ENCODE measurements at places on chromosomes 13 and 19.

DNA sequence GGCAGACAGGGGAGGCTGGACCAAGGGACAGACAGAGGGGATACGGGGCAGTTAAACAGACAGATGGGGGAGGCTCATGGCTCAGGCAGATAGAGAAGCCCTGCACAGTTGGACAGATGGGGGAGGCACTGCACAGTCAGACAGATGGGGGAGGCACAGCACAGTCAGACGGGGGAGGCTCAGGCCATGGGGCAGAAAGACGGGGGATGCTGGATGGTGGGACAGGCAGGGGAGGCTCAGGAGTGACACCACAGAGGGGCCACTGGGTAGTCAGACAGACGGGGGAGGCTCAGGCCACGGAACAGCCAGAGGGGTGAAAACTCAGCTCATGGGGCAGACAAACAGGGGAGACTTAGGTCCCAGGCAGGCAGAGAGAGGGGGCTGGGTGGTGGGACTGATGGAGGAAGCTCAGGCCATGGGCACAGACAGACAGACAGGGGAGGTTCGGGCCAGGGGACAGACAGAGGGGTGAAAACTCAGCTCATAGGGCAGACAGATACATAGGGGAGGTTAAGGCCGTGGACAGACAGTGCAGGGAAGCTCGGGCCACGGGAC, 886 bp downstream of the MFSD12 start:
- DNase-seq: no peak

DNA sequence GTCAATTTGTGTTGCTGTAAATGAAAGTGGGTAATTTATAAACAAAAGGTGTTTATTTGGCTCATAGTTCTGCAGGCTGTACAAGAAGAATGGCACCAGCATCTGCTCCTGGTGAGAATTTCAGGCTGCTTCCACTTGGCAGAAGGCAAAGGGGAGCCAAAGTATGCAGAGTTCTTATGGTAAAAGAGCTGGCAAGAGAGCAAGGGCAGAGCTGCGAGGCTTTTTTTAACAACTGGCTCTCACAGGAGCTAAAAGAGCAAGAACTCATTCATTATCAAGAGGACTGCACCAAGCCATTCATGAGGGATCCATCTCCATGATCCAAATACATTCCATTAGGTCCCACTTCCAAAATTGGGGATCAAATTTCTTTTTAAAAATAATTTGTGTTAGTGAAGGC, 1712.7 kb downstream of the SLITRK5 start:
- DNase-seq: no peak

DNA sequence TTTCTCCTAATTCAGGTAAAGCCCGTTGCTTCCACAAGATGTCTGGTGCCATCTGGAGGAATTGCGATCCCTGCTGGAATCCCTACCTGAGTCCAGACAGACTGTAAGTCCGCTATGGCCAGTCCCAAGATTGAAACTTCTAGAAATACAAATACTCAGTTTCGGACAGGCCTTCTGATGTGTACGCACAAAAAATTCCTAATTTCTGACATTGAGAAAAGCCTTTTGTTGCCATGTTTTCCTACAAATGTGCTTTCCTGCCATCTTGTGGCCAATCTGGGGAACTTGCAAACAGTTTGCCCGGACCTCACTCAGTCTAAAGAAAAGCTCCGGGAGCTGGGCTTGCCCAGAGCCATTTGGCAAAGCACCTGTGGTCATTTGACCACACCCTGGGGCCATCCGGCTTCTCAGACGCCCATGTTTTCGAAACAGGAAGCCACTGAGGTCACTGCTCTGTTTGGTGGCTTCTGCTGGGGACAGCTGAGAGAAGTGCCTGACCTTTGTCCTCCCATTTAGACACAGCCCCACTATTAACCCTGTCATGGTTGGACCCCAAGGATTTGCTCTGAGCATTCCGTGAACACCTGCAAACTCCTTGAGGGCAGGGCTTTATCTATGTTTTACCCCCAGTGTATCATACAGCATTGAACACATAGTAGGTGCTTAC, 79.4 kb downstream of the SLC15A1 start:
- DNase-seq: peak; percentile 67

DNA sequence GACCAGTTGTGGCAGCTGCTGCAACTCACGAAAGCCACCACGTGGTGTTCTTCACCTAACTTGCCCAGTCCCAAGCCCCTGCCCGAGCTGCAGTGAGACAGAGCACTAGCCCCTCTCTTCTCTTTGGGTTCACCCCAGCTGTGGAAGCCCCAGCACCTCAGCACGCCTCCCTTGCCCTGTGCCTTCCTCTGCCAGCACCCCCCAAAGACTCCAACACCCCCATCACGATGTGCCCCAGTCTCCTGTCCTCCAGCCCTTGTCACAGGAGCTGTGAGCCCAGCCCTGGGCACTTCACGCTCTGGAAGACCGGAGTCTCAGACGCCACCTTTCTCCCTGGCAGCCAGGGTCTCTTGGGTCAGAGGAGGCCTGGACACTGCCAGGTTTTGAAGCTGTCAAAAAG, 2.2 kb upstream of the ZNF135 start:
- DNase-seq: no peak

DNA sequence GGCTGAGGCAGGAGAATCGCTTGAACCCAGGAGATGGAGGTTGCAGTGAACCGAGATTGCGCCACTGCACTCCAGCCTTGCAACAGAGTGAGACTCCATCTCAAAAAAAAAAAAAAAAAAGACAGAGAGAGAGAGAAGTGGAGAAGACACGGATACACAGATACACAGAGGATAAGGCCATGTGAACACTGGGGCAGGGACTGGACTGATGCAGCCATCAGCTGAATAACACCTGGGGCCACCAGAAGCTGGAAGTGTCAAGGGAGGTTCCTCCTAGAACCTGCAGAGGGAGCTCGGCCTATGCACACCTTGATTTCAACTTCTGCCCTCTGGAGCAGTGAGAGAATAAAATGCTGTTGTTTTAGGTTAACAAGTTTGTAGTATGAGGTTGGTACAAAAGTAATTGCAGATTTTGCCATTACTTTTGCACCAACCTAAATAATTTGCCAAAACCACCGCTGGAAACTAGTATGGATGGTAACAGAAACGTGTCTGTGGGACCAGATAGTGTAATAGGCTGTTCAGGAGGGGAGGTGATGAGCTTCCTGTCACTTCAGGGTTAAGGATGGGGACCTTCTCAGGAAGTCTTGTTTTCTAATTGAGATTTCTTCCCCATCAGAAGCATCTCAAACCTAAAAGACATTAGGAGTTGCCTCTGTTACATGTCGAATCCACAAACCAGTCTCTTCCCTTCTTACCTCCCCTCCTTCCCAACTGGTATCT, 36.4 kb upstream of the IGSF23 start:
- DNase-seq: peak; percentile 40

DNA sequence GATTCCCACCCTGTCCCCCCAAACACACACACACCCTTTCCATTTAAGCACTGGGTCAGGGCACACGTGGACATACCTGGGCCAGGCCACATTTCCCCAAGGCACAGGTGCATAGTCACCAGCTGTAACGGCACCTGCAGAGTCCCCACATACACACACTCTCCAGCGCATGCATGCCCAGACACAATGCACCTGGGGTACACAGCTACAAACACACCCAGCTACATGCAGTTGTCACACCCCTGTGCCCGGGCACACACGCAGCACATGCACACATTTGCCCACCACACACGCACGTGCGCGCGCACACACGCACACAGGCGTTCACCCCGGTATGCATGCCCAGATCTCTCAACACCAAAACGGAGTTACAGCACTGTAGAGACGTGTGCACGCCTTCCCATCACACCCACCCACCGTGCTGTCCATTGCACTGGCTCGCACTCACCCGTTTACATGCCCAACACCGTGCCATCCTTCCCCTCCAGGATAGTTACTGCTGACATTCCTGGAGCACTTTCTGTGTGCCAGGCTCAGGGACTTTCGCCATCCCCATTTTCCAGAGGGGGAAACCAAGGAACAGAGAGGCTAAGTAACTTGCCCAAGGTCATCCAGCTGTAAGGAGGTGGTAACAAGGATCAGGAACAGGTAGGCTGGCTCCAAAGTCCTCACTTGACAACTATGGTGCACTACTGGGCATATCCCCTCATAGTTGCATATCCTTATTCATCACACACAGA, 749 bp upstream of the SHANK1 start:
- DNase-seq: no peak

DNA sequence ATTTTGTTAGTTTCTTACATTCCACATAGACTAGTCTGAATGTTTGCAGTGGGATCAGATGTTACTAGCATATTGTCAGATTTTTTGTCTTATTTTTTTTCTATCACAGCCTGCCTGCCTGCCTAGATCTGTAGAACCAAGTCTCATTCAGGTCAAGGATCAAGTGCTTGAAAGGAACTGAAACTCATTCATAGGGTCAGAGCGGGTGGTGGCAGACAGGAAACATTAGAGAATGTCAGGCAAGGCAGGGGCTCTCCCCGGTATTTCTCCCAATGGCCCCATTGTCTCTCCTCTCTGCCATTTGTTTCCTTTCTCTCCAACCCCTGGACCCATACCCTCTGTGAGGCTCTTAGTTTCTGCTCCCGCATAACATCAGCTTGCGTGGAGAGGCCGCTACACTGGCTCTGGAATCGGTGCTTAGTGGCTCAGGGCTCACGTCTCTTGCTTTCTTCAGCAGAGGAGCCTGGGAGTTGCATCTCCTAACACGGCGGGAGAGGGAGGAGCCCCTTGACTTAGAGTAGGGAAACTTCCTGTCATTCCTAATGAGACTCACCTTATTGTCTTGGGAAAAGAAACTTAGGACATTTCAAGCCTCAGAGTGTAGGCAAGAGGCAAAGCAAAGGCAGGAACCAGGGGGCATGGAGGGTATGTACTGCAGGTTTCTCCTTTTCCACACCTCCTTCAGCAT, 35.6 kb upstream of the SPATA13 start:
- no peak for DNase-seq

DNA sequence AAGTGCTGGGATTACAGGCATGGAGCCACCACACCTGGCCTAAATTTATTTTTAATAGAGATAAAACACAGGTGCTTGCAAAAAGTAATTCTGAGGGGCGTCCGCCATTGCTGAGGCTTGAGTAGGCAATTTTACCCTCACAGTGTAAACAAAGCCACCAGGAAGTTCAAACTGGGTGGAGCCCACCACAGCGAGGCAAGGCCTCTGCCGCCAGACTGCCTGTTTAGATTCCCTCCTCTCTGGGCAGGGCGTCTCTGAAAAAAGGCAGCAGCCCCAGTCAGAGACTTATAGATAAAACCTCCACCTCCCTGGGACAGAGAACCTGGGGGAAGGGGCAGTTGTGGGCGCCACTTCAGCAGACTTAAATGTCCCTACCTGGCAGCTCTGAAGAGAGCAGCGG, 50.7 kb downstream of the B3GLCT start:
- DNase-seq: no peak

DNA sequence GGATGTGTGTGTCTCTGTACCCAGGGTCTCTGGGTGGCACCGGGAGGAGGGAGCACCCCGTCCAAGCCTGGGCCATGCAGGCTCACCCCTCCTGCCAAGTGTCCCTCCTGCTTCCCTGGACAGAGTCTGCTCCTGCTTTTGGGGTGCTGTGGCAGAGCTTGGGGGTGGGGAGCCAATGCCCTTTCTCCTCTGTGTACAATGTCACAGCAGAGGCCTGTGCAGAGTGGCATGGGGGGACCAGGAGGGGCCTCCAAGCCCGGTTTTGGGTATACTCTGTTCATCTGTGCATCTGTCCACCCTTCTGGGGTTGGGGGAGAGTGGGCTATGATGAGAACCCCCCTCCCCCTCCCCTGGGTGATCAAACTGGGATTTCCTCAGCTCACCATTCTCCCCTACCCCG, 33.5 kb downstream of the PDE4A start:
- DNase-seq: no peak

DNA sequence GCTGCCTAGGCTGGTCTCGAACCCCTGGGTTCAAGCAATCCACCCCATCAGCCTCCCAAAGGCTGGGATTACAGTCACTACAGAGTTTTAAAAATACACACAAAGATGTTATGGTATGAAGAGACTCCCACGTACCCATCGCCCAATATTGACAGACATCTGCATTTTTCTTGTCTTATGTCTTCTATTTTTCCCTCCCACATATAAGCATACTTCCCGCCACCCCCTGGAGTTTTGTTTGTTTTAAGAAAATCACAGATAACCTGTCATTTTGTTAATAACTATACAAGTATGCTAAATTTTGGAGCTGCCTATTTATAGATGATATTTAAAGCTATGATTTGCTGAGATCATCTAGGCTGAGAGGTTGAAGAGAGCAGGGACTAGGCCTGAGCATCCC, 6.2 kb upstream of the SMG9 start:
- no peak for DNase-seq

GRCh38 chr19:33171222-33171795, 22.8 kb upstream of the LRP3 start:
- no peak for DNase-seq

- peak; percentile 91 for DNase-seq
Observed at GRCh38 chr13:47661076-47661475, 340.0 kb downstream of the SUCLA2 start.

DNA sequence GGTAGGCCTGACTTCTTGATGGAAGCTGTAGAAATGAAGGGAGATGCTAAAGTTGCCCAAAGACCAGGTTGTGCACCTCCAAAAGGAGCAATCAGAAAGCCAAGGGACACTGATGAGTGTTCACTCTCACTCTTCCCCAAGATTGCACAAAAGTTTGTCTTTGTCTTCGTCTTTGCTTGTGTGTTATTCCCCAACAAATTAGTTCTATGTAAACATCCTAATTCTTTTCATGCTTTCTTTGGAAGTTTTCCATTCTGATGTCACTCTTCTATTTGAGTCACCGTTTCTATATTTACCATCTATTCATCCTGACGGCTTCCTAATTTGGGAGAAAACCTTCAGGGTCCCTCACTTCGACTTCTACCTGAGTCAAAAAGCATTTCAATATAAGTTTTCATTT, 3.7 kb upstream of the TMEM272 start:
- peak; percentile 44 for DNase-seq

DNA sequence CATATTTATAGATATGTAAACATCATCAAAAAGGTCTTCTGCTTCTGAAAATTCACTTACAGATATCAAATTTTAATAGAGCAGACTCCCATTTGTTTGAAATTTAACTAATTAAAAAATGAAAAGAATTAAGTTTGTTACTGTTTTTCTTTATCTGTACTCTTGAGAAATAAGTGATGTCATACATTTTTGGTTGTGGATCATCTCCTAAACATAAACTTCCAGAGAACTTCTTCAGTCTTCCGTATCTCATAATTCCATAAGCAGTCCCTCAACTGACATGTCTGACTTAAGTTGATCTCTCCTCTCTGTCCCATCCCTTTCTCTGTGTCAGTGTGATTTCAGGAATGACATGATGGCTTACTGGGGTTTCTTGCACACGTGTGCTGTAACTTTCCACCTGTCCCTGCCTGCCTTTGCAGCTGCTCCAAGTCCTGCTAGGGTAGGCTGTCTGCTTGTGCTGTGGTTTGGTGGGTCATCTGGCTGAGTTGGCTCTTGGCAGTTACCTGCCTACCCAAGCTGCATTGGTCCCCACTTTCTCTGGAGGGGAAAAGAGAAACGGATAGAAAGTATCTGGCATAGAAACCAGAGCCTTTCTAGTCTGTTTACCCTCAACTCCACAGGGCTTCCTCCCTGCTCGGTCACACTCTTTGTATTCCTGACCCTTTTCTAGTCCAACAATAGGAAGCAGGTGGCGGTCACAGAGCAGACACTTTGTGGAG, 127.1 kb downstream of the GGACT start:
- DNase-seq: no peak

GRCh38 chr13:23808803-23809202, 80.4 kb downstream of the MIPEP start:
- DNase-seq: no peak

- no peak for DNase-seq
Observed at GRCh38 chr13:104253063-104253680, 1187.0 kb upstream of the SLC10A2 start.
